Fibroblast of the conjunctiva (primary cell): ENCODE measurements at places on chromosomes 12 and 14.
A peak's percentile ranks its signal among the peaks of the same experiment; 100 is the strongest.

- DNase-seq, result no peak
Observed at GRCh38 chr14:64620910-64621309, 71.1 kb downstream of the PPP1R36 start.

- DNase-seq, result peak; percentile 57
Observed at GRCh38 chr12:76866726-76867125, 12.1 kb downstream of the CSRP2 start.

- DNase-seq, result no peak
Observed at GRCh38 chr12:105331805-105332251, 1.3 kb downstream of the C12orf75 start.

DNA sequence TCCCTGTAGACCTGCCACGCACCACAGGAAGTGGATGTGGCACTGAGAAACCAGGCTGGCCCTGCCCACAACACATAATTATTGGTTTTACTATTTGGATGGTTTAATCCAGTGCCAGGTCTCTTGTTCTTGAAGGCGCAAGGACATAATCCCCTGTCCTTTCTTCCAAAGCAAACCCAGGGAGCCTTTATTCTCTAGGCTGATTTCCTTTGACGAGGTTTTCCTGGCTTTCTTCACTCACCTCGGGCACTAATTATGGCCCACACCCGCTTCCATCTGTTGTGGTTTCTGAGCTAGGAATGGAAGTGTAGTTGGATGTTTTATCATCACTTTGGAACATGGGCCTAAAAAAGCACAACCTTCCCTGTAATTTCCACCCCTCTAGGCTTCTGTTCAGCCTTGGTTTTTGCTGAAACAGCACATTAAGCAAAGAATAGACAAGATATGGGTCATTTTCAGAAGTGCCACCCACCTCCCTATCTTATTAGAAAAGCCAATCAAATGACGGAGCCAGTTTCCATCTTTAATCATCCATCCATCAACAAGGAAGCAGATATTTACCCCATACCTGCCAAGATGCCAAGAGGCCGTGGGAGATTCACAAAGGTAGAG is 73.9 kb downstream of the PPP1R36 start:
- no peak for DNase-seq

- DNase-seq, result no peak
Observed at GRCh38 chr14:91118511-91119068, 4.7 kb downstream of the DGLUCY start.
